ENCODE measurements at places on chromosomes 5 and 9.
A peak's percentile ranks its signal among the peaks of the same experiment; 100 is the strongest.

DNA sequence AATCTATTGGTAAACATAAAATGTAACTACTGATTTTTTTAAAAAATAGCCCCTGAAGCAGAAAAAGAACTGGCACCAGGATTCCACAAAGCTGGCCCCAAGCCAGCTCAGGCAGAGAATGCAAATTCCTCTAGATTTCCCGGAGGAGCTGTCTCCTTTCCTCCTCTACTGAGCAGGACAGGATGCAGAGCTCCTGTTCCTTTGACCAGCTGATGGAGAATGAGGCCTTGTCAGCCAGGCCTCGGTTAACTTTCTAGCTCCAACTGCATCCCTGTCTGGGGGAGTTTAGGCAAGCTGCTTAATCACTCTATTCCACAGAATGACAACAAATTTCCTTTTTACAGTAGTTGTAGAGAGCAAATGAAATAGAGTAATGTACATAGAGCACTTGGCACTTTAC, 155.5 kb downstream of the GNAQ start:
- peaks cover 3% of the 10 kb centered on the region for H3K4me1 ChIP-seq
- H3K27ac ChIP-seq: no peak overlapping the region
- no peak for ATAC-seq
- no peaks in the 10 kb centered on the region for H3K36me3 ChIP-seq
- no peaks in the 10 kb centered on the region for H3K27me3 ChIP-seq
- H3K4me3 ChIP-seq: no peak overlapping the region

DNA sequence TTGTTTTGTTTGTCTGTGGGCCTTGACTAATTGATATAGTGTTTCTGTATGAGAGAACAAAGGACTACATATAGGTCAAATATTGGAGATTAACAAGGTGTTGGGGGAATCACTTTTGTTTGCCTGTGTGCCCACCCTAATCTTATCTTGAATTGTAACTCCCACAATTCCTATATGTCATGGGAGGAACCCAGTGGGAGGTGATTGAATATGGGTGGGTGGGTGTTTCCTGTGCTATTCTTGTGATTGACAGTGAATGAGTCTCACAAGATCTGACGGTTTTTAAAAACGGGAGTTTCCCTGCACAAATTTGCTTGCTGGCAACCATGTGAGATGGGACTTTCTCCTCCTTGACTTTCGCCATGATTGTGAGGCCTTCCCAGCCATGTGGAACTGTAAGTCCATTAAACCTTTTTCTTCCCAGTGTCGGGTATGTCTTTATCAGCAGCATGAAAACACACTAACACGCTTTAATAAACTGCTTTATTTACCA, 64.9 kb upstream of the HSPB3 start:
- H3K27ac ChIP-seq: no peak overlapping the region
- no peaks in the 10 kb centered on the region for H3K36me3 ChIP-seq
- H3K4me3 ChIP-seq: no peak overlapping the region
- no peaks in the 10 kb centered on the region for H3K4me1 ChIP-seq
- ATAC-seq: no peak

GRCh38 chr5:92836855-92837755, 743.9 kb downstream of the NR2F1-AS1 start:
- no peak overlapping the region for H3K27ac ChIP-seq
- no peaks in the 10 kb centered on the region for H3K4me1 ChIP-seq
- no peak overlapping the region for H3K4me3 ChIP-seq
- no peaks in the 10 kb centered on the region for H3K36me3 ChIP-seq
- H3K27me3 ChIP-seq: no peaks in the 10 kb centered on the region

GRCh38 chr9:136268318-136268717, 22.7 kb upstream of the QSOX2 start:
- H3K27me3 ChIP-seq: peaks cover 19% of the 10 kb centered on the region
- H3K36me3 ChIP-seq: no peaks in the 10 kb centered on the region
- H3K27ac ChIP-seq: no peak overlapping the region

- no peak for ATAC-seq
- peaks cover 11% of the 10 kb centered on the region for H3K4me1 ChIP-seq
- H3K4me3 ChIP-seq: peak overlapping the region; percentile 94
- H3K36me3 ChIP-seq: no peaks in the 10 kb centered on the region
- H3K27ac ChIP-seq: peak overlapping the region; percentile 96
- H3K27me3 ChIP-seq: no peaks in the 10 kb centered on the region
Observed at GRCh38 chr9:111897601-111898137, 1.1 kb downstream of the UGCG start.

DNA sequence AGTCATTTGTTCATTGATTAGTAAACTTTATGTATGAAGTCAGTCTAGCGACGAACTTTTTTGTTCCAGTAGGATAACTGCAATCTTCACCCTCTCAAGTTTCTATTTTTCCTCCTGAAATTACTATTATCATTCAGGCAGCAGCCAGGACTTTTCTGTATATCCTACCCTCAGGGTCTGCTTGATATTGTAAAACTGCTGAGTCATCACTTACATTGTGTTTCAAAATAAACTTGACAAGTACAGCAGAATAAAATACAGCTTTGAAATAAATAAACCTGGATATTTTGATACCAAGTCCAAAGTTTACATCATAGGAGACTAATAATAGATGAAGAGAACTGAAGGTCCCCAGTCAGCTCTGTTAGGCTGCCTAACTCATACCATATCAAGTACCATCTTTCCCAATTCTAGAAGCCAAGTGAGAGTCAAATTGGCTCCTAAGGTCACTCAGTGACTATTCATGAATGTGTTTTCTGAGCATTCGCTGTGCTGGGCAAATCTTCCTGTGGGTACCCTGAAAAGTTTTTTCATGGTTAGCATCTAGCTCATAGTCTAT, 234.6 kb downstream of the PARP8 start:
- H3K27me3 ChIP-seq: no peaks in the 10 kb centered on the region
- ATAC-seq: no peak
- no peak overlapping the region for H3K4me3 ChIP-seq
- H3K4me1 ChIP-seq: no peaks in the 10 kb centered on the region
- H3K27ac ChIP-seq: no peak overlapping the region

DNA sequence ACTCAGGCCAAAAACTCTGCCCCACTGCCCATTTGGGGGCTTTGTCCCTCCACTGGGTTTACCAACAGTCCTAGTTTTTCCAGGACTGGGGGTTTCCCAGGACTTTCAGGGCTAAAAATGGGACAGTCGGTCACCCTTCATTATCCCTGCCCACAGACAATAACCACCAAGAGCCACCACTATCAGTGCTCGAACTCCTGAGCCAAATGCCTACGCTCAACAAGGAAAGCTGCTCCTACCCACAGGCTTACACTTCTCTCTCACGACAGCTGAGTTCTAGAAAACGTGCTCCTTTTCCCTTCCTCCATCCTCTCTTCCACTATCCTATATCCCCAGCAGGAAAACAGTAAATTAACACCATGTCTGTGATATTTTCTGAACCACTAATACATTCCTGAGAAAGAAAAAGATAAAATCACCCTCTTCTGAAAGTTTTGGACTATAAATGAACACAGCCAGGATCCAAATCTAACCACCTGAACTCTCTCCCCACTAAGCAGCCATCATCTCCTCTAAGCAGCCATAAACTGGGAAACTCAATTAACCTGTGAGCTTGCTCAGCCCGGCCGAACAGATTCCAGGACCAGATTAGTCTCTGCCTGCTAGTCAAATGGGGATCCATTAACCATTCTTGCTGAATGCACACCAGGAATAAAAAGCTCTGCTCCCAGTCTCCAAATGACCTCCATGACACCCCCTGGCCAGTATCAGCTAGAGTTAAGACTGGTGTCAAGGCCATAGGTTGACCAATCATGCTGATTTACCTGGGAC, 41.8 kb downstream of the KLHL3 start:
- peaks cover 46% of the 10 kb centered on the region for H3K36me3 ChIP-seq
- no peaks in the 10 kb centered on the region for H3K4me1 ChIP-seq
- ATAC-seq: no peak
- H3K27ac ChIP-seq: peak overlapping the region; percentile 10

DNA sequence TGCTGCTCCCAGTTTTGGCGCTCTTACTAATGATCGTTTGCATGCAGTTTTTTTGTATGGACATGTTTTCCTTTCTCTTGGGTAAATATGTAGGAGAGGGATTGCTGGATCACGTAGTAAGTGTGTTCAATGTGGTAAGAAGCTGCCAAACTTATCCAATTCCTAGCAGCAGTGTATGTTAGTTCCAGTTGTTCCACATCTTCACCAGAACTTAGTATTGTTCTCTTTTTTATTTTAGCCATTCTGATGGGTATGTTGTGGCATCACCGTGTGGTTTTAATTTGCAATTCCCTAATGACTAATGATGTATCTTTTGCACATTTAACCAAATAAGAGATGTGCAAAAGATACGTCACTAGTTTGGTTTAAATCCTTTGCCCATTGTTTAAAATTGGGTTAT, 65.9 kb downstream of the IPPK start:
- no peak for ATAC-seq
- H3K4me1 ChIP-seq: peaks cover 28% of the 10 kb centered on the region
- no peak overlapping the region for H3K27ac ChIP-seq
- no peaks in the 10 kb centered on the region for H3K27me3 ChIP-seq
- H3K36me3 ChIP-seq: no peaks in the 10 kb centered on the region

DNA sequence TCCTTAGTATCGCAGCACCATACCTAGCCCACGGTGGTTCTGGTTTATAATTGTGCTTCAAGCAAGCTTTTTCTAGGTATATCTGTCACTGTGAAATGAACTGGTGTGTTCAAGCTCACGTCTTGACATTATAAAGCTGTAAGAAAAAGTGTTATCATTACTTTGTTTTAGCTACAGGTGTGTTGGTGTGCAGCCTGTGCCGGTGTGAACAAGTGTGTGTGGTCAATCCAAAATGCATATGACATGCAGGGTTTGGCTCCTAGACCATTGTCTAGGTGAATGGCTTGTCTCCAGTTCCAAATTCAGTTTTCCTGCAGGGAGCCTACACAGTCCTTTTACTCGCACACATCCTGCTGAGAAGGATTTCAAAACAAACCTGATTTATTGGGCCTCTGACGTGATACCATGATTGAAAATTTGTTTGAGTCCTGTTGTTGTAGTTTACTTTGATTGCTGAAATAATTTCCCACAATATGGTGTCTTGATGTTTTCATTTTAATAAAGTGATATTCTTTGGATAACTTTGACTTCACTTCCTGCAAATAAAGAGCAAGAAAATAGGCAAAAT, 3.7 kb downstream of the LSM11 start:
- H3K27me3 ChIP-seq: no peaks in the 10 kb centered on the region
- no peaks in the 10 kb centered on the region for H3K36me3 ChIP-seq
- peak overlapping the region; percentile 92 for H3K27ac ChIP-seq
- no peak overlapping the region for H3K4me3 ChIP-seq

GRCh38 chr5:8394965-8395364, 526.0 kb downstream of the MTRR start:
- H3K4me1 ChIP-seq: no peaks in the 10 kb centered on the region
- no peak overlapping the region for H3K27ac ChIP-seq
- H3K36me3 ChIP-seq: no peaks in the 10 kb centered on the region
- no peak for ATAC-seq
- no peak overlapping the region for H3K4me3 ChIP-seq

DNA sequence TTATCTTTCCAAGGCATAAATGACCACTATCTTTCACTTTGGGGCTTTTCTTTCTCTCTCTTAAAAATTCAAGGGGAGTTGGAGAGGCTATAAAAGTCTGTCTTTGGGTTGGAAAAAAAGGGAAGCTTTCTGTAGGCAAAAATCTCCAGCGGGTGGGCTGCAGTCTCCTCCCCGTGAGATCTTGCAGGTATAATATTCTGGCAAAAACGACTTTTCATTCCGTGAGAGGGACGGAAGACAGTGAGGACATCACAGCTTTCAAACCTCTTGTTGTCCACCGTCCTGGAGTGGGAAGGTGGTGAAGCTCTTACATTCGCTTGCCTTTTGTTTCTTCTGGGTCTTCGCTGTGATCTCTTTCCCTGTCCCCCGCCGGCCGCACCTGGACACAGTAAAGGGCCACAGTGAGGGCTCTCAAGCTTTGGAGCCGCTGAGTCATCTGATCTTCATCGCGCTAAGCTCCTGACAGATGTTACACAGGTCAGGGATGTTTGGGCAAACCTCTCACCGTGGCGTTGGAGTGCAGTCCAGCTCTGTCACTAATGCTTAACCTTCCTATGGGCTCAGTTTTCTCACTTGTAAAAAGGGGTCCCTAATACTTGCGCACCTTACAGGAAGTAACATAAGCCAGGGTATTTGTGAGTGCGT, 61.9 kb upstream of the MEGF10 start:
- H3K4me3 ChIP-seq: peak overlapping the region; percentile 63
- no peaks in the 10 kb centered on the region for H3K27me3 ChIP-seq
- no peaks in the 10 kb centered on the region for H3K36me3 ChIP-seq
- H3K27ac ChIP-seq: no peak overlapping the region
- ATAC-seq: peak; percentile 37

GRCh38 chr5:155461304-155461703, 447.7 kb downstream of the KIF4B start:
- no peaks in the 10 kb centered on the region for H3K36me3 ChIP-seq
- H3K27me3 ChIP-seq: no peaks in the 10 kb centered on the region
- H3K4me3 ChIP-seq: no peak overlapping the region
- ATAC-seq: no peak
- H3K27ac ChIP-seq: no peak overlapping the region
- H3K4me1 ChIP-seq: no peaks in the 10 kb centered on the region

GRCh38 chr9:8666060-8666459, 866.5 kb upstream of the DMAC1 start:
- H3K27ac ChIP-seq: no peak overlapping the region
- no peaks in the 10 kb centered on the region for H3K27me3 ChIP-seq
- no peak overlapping the region for H3K4me3 ChIP-seq
- ATAC-seq: no peak

DNA sequence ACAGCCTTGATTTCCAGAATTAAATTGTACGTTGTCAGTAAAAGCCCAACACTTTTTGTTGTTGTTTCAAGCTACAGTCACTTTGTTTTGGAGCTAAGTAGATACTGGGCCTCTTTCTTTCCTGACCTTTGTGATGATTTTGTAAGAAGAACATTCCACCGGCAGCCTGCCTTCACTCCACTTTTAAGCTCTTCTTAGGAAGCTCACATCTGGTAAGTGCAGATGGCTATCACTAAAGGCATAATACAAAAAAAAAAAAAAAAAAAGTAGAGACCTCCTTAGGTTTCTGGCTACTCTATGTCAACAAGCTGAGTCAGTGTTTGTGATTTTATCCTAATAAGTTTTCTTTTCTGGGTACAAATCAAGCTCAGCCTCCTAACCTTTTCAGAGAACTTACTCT, 1922.1 kb upstream of the WWC1 start:
- no peak overlapping the region for H3K4me3 ChIP-seq
- no peaks in the 10 kb centered on the region for H3K4me1 ChIP-seq
- no peak for ATAC-seq
- H3K36me3 ChIP-seq: no peaks in the 10 kb centered on the region
- H3K27me3 ChIP-seq: no peaks in the 10 kb centered on the region

GRCh38 chr5:76310208-76310607, 92.9 kb upstream of the IQGAP2 start:
- H3K36me3 ChIP-seq: no peaks in the 10 kb centered on the region
- H3K27ac ChIP-seq: no peak overlapping the region
- no peaks in the 10 kb centered on the region for H3K4me1 ChIP-seq
- no peaks in the 10 kb centered on the region for H3K27me3 ChIP-seq
- H3K4me3 ChIP-seq: no peak overlapping the region

DNA sequence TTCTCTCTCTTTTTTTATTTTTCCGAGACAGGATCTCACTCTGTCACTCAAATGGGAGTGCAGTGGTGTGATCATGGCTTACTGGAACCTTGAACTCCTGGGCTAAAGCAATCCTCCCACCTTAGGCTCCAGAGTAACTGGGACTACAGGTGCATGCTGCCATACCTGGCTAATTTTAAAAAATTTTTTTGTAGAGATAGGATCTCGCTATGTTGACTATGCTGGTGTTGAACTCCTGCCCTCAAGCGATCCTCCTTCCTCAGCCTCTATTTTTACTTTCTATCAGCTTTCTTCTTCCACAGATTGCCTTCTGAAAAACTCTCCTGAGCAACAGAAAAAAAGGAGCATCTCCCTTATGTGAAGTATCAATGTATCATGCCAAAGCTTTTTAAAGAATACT, 14.1 kb upstream of the ERBIN start:
- no peak overlapping the region for H3K4me3 ChIP-seq
- no peak overlapping the region for H3K27ac ChIP-seq
- ATAC-seq: no peak
- H3K4me1 ChIP-seq: no peaks in the 10 kb centered on the region
- H3K36me3 ChIP-seq: no peaks in the 10 kb centered on the region
